ENCODE measurements at places on chromosomes 3 and 15.

- no peak for DNase-seq
Observed at GRCh38 chr15:58465866-58466517, 34.2 kb downstream of the LIPC start.

DNA sequence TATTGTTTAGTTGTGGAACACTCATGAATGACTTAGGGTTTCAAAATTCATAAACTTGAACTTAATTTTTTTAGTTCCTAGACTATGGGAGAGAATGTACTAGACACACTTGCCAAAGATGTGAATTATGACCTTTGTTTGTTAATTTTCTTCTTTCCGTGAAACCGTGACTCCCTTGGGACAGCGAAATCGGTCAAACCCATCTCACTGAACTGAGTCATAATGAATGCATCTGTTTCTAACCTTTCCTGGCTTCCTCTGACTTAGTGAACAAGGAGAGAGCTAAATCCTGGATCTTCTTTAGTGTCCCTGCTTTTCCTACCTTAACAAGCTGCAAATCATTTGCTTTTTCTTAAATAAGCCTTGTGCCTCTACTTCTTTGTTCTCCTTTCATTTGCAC, 85.5 kb downstream of the LARS2 start:
- peak; percentile 53 for DNase-seq

DNA sequence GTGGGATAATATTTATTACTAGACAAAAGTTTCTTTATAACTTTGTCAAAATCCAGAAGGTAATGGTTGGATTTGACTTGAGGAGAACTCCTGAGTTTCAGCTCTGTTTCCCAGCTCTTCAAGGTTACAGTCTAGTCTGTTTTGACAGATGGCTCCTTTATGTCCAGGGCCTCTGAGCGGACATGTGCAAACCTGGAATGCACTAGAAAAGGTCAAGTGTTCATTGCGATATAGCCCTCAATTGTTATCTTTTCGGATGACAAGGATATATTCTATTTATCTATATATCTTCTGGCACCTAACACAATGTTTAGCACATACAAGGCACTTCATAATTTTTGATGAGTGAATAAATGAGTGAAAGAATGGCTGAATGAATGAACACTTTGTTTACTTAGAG, 513.2 kb upstream of the GOLIM4 start:
- no peak for DNase-seq

DNA sequence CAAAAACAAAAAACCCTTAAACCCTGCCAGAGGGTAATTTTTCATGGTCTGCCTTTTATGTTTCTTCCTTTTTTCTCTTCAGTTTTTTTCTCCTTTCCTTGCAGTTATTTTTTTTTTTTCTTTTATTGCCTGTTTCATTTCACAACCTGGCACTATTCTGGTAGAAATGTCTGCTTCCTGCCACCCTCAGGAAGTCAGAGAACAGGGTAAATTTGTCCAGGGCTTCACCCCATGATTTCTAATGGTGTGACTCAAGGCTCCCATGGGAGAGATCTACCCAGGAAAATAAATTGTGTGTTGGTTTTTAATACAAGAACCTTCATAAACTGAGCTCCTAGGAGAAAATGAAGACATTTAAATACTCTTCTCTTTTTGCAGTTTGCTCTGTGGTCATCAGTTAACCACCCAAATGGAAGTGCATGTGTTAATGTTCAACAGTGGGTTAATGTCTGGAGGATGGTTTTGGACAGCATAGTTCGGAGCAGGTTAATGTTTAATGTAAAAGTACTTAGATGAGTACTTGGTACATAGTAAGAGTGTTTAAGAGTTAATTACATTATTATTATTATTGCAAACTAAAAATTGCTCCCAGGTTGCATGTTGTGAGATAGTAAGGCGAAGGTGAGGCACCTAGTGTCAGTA, 45.9 kb downstream of the CGNL1 start:
- DNase-seq: no peak

GRCh38 chr3:131081224-131081623, 54.5 kb downstream of the NEK11 start:
- no peak for DNase-seq

DNA sequence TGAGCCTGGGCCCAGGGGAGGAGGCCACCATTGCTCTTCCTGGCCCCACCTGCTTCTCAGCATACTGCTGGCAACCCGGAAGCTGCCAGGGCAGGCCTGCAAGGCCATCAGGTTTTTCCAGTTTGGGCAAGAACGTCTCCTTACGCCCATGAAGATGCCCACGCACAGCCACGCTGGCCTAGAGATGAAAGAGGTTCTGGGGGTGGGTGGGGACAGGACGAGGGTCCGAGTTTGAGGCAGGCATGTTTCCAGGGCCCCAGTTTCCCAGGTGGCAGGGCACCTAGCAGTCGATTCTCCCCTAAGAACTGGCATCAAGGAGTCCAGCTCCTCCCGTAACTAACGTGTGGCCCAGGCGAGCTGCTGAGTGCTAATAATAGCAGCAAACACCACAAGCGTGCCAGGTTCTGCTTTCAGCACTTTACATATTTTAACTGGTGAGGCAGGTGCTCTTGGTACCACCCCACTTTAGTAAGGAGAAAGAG, 45.8 kb downstream of the ZNF710 start:
- DNase-seq: no peak

GRCh38 chr3:16377196-16377595, 112.2 kb downstream of the OXNAD1 start:
- no peak for DNase-seq

GRCh38 chr3:129890125-129890524, 3.4 kb downstream of the TMCC1 start:
- peak; percentile 11 for DNase-seq

GRCh38 chr3:123481071-123481470, 32.2 kb upstream of the ADCY5 start:
- DNase-seq: no peak

DNA sequence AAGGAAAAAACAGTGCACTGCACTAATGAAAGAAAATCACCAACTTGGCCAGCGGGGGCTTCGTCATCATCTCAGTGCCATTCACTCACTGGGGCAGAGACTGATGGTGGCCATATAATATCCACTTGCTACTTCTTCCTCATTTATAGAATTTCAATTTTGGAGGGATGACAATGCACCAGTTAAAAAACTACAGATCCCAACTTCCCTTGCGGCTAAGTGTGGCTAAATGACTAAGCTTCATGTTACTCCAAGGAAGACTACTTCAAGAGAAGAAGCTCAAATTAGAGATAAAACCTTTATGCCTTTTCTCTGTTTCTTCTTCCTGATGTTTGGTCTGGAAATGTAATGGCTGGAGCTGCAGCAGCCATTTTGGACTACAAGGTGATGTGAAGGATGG, 38.8 kb downstream of the NGLY1 start:
- DNase-seq: no peak

- no peak for DNase-seq
Observed at GRCh38 chr3:159951540-159951939, 37.1 kb upstream of the IL12A start.

GRCh38 chr15:65032801-65033537, 3.5 kb upstream of the MTFMT start:
- DNase-seq: peak; percentile 54

GRCh38 chr3:142940000-142940399, 23.5 kb downstream of the PAQR9 start:
- no peak for DNase-seq

DNA sequence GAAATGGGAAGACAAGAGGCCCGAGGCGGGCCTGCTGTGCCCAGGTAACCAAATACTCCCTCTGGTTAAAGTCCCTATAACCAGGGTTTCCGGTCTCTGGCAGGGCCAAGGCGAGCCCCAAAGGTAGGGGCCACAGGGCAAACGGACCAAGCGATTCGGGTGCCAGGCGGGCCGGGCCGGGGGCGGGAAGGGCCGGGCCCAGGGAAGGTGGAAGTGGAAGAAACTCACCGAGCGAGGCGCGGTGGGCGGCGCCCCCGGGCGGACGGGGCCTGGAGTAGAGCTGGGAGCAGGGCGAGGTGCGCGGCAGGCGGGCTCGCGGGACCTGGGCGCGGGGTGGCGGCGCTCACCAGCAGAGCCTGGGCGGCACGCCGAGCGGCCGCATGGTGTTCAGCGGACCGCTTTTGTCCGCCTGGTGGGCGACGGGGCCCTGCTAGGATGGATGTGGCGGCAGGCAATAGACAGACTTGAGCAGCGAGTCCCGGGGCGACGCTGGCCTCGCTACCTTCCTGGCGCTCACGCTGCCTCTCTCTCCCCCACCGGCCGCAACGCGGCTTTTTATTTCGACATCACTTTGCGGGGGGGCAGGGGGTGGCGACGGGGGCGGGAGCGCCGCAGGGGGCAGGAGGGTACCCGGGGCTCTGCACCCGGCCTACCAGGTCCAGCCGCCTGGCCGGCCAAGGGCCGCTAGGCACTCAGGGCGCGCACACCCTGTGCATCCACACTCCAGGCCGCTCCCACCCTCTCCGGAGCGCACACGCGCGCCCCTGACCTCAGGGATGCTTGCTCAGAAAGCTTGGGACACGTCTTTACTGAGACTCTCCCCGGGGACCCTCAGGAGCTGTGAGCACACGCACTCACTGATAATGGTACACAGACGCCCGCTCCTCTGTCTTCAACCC, at the start of gene GATA2:
Gene GATA2 (minus strand): TSS at position 531 of the 899 bp plus-strand sequence. CDS start 6,170 bp downstream, outside the sequence.
- DNase-seq: no peak

- no peak for DNase-seq
Observed at GRCh38 chr3:60176614-60177013, 1074.6 kb downstream of the FHIT start.

- no peak for DNase-seq
Observed at GRCh38 chr3:160012108-160012507, 23.5 kb downstream of the IL12A start.

DNA sequence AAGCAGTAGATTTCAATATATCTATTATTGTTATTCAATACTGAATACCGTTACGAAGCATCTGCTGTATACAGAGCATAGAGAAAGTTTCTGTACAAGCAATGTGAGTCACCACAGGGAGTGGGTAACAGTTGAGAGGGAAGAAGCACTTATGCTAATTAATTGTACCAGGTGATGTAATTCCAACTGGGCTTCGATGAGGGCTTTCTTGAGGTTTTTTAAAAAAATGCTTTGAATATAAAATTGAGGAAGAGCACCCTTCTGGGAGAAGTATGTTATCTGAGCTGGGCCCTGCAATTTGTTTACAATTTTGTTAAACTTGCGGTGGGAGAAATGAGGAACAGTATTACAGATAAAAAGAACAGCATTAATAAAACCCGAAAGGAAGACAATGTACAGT, 197.9 kb downstream of the TPRG1 start:
- no peak for DNase-seq

- DNase-seq: no peak
Observed at GRCh38 chr3:165078293-165078692, at the start of gene SI. Gene SI, minus strand, starts transcription at chr3:165078496. Its CDS starts 2,484 bp downstream, at chr3:165076012.

GRCh38 chr3:63557912-63558311, 94.6 kb upstream of the SNTN start:
- DNase-seq: no peak

- peak; percentile 36 for DNase-seq
Observed at GRCh38 chr15:50531766-50532165, 14.7 kb downstream of the USP50 start.

DNA sequence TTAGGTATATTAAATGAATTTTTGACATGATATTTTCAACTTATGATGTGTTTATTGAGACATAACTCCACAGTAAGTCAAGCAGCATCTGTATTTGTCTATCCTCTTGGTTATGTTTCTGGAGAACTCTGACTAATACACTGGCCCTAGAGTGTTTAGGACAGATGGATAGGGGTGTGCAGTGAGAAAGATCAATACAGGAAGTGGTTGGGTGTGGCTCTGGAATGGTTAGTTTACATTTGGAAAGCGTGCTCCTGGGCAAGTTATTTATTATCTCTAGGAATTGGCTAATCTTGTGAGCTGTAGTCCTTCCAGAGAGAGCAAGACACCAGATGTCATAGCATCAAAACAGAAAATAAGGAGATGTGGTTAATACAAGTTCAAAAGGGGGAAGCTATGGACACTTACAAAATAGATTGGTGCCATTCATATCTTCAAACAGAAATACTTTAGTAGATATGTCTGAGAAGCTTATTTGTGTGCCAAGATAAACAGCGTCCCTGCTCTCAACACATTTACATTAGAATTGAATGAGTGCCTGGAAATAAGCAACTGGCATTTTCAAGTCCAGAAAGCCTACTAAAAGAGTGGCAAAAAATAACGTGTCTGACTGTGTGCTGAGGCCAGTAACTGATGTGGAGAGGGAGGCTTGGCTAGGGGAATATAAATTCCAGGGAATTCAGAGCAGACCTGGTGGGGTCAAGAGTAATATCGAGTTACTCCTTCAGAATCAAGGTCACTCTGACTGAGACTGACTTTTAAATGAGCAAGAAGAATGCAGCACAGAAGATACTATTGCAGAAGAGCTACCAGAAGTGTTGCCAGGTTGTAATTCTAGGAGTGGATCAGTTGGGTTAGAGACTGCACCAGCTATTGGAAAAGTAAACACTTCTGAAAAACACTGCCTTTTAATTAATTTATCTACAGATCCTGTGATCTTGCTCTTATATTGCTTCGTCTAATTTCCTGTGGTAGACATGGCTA, 33.4 kb upstream of the PLAAT1 start:
- DNase-seq: no peak

DNA sequence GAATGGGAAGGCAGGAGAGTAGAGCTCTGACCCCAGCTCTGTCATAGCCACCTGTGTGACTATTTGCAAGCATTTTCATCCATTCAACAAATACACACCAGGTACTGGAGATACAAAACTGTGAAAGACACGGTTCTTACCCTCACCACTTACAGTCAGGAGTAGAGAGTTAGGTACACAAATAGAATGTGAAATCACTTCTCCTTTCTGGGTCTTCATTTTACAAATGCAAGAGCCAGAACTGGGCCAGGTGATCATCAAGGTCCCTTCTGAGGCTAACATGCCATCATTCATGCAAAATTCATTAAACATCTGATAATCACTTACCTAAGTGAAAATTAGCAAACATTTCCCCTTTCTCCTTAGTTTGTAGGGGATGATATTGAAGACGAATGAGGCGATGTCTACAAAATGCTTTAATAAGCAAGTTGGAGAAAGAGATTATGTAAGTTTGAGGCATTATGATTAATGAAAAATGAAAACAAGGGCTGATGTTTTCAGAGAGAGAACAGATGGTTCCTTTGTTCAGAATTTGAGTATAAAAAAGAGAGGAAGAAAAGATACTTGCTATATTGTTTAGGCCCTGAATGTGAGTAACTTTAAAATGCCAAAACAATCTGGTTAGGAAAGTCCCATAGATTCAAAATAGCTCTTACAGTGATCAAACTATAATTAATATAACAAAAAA, 88.6 kb downstream of the LPP start:
- DNase-seq: no peak

DNA sequence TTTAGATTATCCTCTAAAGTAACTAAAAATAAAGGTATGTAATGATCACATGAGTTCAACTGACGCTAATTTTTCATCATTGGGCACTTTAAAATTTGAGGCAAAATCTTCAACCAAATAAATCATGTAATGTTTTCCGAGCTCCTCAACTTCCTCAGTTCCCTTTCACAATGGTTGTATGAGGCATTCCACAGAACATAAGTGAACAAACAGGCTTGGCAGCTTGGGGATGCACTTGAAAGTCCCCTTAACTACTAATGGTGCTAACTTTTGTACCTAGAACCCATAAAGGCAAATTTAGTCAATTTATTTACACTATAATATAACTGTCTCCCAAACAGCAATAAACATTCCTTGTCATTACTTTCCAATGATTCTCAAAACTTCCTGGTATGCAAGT, 1137.9 kb downstream of the ROBO2 start:
- DNase-seq: no peak

GRCh38 chr15:92034227-92034626, 180.7 kb downstream of the SLCO3A1 start:
- no peak for DNase-seq

Measured in iris pigment epithelial cell (primary cell).